Foreskin keratinocyte (primary cell): ENCODE measurements at places on chromosomes 3 and 15. TPM values are rescaled to one million over a fixed set of nuclear protein-coding genes. Genes with fewer than 3 reads are reported as not detected.

PRR20G gene
- 0.20 and 0.27 TPM in 2 replicates for polyA plus RNA-seq

- peak; percentile 6 for DNase-seq
Measured at GRCh38 chr3:2303566-2303965, 204.9 kb downstream of the CNTN4 start.

MINAR1 gene
- 0.03 and 0.06 TPM in 2 replicates for polyA plus RNA-seq

- peak; percentile 24 for DNase-seq
Measured at GRCh38 chr3:126895178-126896066, 87.5 kb upstream of the PLXNA1 start.

- DNase-seq, result no peak
Measured at GRCh38 chr15:68507447-68507846, 71.3 kb upstream of the CORO2B start.

DNA sequence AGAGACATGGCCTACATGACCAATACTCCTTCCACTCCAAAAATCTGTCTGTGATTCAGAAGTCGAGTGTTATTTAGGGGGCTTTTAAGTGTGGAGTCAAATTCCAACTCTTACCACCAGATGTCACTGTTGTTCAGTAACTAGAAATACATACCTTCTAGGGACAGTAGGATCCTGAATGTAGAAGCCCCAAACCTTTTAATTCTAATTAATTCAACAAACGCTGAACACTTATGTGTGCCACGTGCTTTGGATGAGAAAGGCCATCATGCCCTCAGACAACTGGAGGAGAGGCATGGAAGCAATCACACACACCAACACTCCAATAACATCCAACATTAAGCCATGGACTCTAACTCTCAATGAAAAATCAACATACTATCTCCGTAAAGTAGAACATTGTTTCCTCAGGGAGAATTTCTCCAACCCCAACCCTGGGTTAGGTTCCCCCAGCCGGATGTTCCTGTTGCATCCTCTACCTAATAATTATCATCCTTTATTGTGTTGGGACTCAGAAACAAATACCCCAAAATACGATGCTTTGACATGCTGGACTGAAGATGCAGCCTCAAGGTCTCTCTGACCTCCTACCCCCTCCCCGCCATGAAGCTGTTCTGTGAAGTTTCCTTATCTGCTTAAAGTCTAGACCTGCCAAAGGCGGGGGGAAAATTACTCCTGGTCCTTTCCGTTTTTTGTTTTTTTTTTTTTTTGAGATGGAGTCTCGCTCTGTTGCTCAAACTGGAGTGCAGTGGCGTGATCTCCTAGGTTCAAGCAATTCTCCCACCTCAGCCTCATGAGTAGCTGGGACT, 8.0 kb upstream of the CCDC13 start:
- DNase-seq, result no peak

ACP3 gene
- 0.12 and 0.21 TPM in 2 replicates for polyA plus RNA-seq

CLDN1 gene
- 0.99 and 3.0 TPM in 2 replicates for polyA plus RNA-seq

- DNase-seq, result no peak
Measured at GRCh38 chr15:73331991-73332925, 36.5 kb downstream of the HCN4 start.
